ENCODE measurements at places on chromosomes 16 and 17.
A peak's percentile ranks its signal among the peaks of the same experiment; 100 is the strongest.

GRCh38 chr17:66584927-66585326 lies 250.0 kb upstream of the CACNG5 start:
- DNase-seq: no peak

- DNase-seq: no peak
Observed at GRCh38 chr17:60554377-60554788, 28.3 kb upstream of the APPBP2 start.

GRCh38 chr17:57091186-57091618 lies 6.2 kb downstream of the AKAP1 start:
- DNase-seq: no peak

DNA sequence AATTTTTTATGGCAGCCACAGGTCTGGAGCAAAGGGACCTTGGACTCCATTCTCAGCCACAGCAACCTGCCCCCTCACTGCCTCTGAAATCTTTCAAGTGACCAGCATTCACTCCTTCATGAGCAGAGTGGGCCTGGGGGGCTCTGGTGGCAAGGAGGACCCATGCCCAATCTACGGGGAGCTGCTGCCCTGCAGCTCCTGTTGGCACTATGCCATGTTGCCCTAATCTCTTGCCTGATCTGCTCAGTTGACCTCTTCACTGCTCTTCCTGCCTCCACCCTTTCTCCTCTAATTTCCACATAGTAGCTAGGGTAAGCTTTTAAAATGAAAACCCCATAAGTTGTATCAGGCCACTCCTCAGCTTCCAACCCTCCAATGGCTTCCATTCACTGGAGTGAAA lies 2.9 kb upstream of the PRKCB start:
- no peak for DNase-seq

GRCh38 chr17:83053021-83053681 lies 26.3 kb upstream of the METRNL start:
- peak; percentile 5 for DNase-seq

All from activated CD4-positive, alpha-beta T cell treated with anti-CD3 and anti-CD28 coated beads, Interleukin-2, amount 10 ng/mL, durations not matched to agents 7 days and 5 days (primary cell).